RPMI7951 (cell line): ENCODE measurements at places on chromosomes 6 and 20. TPM values are rescaled to one million over a fixed set of nuclear protein-coding genes. Genes with fewer than 3 reads are reported as not detected.

- DNase-seq: no peak
Observed at GRCh38 chr20:58988565-58988882, 7.5 kb downstream of the NELFCD start.

GRCh38 chr6:16470502-16471221 lies 232.3 kb downstream of the GMPR start:
- DNase-seq: no peak

GRCh38 chr6:24775520-24776058 lies 852 bp downstream of the GMNN start:
- DNase-seq: peak; percentile 41

Gene KCNK16
- not detected in 2 replicates for total RNA-seq

Gene HUS1B
- total RNA-seq: 0.36 and 0.98 TPM in 2 replicates

GRCh38 chr6:33206027-33206863 lies 1.8 kb downstream of the HSD17B8 start:
- DNase-seq: peak; percentile 27
